NCI-H187 (cell line): ENCODE measurements at places on chromosomes 5 and 9.

DNA sequence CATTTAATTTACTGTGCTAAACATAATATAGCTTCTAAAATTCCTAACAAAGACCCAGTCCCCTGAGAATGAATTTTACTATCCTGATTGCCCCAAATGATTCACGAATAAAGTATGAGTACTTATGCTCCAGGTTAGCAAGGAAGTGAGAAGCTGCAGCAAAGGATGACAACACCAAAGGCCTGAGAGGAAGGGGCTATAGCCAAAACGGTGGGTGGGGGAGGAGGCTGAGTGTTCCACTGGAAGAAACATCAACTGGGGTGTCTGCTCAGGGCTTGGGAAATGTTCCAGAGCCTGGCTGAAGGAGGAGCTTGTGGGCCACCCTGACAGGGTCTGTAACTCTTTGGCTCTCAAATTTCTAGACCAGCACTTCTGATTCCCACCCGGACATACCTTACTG is 157.3 kb downstream of the ADAMTS12 start:
- no peak for DNase-seq

GRCh38 chr5:153043886-153044285 is 446.6 kb upstream of the GRIA1 start:
- DNase-seq: no peak

DNA sequence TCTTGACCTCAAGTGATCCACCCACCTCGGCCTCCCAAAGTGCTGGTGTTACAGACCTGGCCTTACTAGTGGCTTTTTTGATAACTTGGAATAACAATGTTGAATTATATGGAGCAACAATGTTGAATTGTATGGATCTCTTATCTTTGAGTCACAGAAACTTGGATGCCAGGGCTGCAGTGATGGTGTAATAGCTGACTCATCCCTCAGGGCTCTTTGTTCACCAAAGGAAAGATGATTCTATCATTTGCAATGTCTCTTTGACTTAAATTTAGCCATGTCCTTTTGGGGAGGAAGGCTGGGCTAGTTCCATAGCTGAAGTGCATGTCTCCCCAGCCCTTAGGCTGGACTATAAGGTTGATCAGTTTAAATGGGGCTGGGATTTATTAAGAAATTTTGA is 172.3 kb downstream of the PDZD2 start:
- no peak for DNase-seq

- no peak for DNase-seq
Measured at GRCh38 chr5:16179511-16179935, at the start of gene MARCHF11. Gene MARCHF11, minus strand, starts transcription at chr5:16179791. Its CDS starts 216 bp downstream, at chr5:16179575.

DNA sequence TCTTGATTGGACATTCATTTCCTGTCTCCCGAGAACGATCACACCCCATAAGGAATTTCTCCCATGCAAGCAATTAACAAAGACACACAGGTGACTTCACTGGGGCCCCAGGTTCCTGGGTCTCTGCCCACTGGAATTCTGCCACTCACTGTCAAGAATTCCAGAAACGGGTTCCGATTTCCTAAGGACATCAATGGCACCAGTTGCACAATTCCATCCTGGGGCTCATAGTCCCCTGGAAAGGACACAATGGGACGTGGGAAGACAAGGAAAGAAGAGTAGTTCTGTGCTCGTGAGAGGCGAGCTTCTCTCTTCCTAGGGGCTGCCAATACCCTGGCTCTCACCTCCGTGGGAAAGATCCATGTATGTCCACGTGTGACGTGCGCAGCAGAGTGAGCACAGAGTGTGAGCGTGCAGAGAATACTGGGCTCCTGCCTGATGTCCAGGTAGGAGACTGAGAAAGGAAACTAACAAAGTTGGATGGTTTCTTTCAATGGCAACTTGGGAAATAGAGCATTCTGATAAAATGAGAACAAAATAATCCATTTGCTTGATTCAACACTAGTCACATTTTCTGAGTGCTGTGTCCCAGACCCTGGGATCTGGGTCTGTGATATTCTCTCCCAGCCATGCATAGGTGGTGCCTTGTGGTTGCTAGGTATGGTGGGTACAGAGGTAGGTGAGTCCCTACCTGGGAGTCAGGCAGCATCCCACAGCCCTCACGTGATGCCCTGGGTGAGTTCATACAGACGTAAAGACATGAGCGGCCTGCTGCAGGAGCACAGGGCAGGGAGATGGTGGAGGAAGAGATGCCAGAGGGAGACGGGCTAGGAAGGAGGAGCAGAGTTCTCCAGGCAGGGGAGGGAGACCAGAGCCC is 159.8 kb downstream of the COL23A1 start:
- DNase-seq: no peak

GRCh38 chr9:108473209-108474112 is 382.3 kb downstream of the ACTL7B start:
- no peak for DNase-seq

DNA sequence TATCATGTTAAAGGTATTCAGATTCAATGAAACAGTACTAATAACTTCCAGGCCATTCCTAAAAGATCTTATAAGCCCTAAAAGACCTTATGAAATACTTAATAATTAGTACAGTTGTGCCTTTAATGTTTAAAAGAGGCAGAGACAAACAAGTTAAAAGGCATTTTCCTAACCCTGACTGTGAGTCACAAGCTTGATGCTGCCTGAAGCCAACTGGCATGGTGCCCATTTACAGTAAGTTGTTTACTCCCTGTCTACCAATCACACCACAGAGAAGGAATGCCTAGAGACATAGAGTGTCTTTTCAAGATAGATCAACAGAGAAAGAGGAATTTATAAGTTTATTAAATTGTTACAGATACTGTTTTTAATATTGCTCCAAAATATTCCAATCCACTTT is 47.8 kb downstream of the NR3C1 start:
- DNase-seq: no peak

DNA sequence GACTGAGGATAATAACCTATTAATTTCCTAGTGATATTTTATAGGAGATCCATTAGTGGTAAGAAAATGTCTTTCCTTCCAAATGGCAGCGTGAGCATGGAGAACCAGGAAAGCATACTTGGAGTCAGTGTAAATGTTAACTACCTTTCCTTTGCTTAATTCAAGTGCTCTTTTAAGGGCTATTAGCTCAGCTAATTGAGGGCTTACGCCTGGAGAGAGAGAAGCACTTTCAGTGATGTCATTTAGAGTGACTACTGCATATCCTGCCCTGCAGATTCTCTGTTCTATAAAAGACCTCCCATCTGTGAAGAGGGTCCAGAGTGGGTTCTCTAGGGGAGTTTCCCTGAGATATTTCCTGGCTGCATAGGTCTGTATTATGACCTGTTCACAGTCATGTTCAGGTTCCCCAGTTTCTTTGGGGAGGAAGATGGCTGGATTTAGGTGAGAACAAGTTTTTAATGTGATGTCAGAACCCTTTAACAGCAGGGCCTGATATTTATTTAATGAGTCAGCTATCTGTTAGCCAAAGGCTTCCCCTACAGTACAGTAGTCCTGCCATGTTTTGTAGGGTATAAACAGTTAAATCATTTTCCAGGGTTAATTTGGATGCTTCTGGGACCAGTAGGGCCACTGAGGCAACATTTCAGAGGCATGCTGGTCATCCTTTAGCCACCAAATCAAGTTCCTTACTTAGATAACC is 89.6 kb downstream of the TRIM36 start:
- no peak for DNase-seq

DNA sequence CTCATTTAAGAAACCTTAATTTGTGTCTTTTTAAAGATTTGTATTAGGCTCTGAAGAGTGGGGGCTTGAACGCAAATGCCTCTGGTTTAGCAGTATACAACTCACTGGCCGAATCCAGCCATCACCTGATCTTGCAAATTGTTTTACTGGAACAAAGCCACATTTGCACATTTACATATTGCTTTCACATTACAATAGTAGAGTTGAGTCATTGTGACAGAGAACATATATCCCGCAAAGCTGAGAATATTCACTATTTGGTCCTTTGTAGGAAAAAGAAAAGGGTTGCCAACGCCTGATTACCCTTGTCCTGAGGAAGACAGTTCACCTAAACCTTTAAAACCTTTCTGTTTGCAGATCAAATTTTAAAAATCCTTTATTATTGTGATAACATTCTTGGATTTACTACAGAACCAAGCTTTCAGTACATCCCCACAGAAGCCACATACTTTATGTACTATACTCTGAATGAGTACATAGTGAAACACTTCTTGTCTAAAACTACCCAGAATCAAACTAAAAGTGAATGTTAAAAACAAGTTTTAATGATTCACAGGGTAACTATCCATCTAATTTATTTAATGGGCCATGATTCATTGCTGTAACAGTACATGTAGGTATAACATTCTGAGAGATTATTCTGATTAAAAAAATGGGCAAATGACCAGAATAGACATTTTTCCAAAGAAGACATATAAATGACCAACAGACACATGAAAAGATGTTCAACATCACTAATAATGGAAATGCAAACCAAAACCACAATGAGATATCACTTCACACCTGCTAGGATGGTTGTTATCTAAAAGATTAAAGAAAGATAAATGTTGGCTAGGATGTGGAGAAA is 161.0 kb downstream of the SLC25A46 start:
- no peak for DNase-seq

- DNase-seq: no peak
Measured at GRCh38 chr5:134003817-134004625, 754 bp downstream of the VDAC1 start.

- DNase-seq: no peak
Measured at GRCh38 chr9:4507306-4508130, 17.2 kb downstream of the SLC1A1 start.

DNA sequence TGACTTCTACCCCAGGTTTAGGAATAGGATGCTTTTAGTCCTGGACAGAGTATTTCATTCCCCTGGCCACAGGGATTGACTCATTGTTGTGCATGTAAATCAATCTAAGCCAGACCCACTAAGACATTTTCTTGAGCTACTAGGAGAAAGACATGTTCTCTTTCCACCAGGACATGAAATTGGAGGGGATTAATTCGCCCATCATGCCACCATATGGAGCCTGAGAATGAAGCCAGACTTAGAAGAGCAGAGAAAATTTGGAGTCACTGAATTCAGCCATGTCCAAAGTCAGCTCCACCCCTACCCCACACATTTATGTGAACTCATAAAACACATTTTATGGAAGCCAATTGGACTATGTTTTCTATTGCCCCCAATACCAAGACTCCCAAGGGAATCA is 322.5 kb downstream of the NFIB start:
- DNase-seq: no peak

- no peak for DNase-seq
Measured at GRCh38 chr9:130446101-130446861, 1.5 kb downstream of the ASS1 start.

DNA sequence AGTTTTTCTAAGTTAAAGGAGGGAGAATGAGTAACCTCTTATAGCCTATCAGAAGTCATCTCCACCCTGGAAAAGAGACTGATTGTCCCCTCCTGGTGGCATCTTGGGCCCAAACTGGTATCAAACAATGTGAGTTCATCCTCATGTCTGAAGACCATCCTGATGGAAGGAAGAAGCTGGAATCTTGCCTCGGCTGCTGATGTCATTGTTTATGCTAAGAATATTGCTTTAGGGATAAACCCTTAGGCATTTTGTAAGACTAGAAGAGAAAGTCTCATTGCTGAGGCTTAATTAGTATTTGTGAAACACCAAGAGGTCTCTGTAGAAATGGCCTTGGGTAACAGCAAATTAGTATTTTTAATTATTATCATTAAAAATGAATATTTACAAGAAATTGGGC is 65.7 kb upstream of the KCNN2 start:
- no peak for DNase-seq

DNA sequence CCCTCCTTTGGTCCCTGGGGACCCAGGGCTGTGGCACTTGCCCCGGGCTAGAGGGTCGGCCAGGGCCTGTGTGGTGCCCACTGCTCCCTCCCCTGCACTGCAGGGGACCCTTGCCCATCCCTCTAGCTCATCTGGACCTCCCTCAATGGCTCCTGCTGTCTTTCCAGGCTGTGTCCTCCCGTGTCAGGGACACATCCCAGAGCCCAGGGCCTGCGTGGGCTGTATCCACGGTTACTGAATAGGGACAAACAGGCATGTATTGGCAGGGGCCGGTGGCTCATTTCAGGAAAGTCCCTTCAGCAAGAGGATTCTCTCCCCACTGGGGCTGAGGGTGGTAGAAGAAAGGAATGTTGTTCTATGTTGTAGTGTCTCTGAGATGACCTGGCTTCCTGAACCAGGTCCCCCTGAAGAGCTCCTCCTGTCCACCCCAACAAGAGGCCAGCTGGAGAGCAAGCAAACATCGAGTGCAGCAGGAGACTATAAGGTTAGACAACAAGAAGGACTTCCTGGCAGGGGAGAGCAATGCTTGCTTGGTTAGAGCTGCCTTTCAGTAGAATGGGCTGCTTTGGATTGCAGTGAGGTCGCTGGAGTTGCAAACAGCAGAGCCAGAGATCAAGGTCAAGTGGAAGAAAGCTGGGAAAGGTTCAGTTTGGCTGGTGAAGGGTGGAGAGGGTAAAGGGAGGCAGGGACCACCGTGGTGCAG is 1.0 kb upstream of the CRB2 start:
- DNase-seq: no peak

- no peak for DNase-seq
Measured at GRCh38 chr9:112006361-112007020, 109.9 kb downstream of the UGCG start.

GRCh38 chr5:57174128-57174889 is 450 bp downstream of the GPBP1 start:
- peak; percentile 33 for DNase-seq

- DNase-seq: no peak
Measured at GRCh38 chr9:107710953-107711352, 221.4 kb upstream of the KLF4 start.

DNA sequence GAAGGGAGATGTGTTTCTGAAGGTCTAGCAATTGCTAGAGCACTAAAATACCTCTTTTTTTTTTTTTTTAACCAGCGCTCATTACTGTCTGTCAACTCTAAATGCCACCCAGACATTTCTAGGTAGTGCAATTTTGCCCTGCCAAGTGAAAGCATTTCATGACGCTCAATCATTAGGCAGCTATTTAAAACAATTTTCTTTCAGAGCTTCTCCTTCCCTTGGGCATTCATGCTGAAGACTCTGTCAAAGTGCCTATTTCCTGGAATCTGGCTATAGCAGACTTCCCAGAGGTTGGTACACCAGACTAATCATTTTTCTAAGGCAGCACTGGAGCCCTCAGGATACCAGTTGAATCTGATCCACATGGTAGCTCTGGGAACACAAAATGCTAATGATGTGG is 97.0 kb upstream of the ANKRD55 start:
- no peak for DNase-seq

- DNase-seq: no peak
Measured at GRCh38 chr5:63211448-63212132, 633.0 kb downstream of the LRRC70 start.

- no peak for DNase-seq
Measured at GRCh38 chr5:56685503-56686217, 129.7 kb upstream of the MAP3K1 start.

DNA sequence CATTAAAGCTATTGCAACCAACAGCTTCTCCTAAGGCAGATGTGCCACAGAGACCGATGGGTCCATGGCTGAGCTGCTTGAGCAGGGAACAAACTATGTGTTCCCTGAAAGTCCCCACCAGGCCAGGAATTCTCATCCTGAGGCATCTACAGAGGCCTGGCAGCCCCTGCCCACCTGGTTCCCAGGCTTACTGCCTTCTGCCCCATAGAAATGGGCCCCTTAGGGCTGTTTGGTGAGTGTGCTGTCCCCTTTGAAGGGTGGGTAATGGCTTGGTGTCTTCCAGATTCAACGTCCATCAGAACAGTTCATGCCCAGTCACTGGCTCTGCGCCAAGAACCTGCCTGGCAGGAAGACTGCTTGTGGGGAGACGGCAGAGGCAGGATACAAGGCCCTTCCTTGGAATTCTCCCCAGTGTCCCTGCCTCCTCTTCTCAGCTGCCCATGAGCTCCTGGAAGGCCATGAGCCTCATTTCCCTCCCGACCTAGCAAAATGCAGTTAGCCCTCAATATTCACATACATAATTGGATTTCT is 3.8 kb upstream of the COL27A1 start:
- no peak for DNase-seq

GRCh38 chr9:82466616-82467260 is 478.2 kb downstream of the SPATA31D1 start:
- no peak for DNase-seq
